ENCODE measurements at places on chromosomes 1 and 21.

- DNase-seq = no peak
Observed at GRCh38 chr1:162368451-162368850, 8.2 kb downstream of the SPATA46 start.

GRCh38 chr21:32413697-32414578 is 1.4 kb downstream of the EVA1C start:
- no peak for DNase-seq

DNA sequence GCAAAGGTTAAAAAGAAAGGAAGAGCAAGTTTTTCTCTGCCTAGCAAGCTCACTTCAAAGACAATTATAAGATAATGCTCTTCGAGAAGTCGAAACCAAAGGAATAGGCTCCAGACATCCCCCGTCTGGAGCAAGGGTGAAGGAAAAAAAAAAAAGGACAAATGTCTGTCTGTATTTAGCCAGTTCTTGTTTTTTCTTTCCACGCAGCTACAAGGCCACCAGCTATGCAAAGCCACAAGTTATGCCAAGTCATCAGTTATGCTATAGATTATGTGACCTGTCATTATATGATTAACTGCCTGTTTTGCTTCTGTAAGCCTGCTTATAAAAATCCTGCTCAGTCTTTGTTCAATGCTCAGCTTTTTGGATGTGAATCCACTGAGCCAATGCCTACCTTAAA is 2.4 kb upstream of the THEM5 start:
- no peak for DNase-seq

DNA sequence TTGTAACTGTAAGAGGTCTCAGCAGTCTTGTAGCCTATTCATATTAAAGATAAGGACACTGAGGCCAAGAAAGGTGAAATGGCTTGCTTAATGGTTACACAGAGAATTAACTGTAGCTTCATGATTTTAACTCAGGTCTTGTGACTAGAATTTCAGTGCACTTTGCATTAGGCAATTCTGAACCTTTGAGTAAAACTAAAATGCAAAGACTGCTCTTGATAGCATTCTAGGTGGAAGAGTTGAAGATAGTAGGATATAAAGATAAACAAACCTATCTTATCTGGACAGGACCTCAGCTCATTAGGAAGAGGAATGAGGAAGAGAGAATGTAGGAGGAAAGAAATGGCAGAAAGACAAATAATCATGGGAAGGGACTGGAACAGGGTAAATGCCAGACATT is 68.6 kb upstream of the RGL1 start:
- DNase-seq = no peak

DNA sequence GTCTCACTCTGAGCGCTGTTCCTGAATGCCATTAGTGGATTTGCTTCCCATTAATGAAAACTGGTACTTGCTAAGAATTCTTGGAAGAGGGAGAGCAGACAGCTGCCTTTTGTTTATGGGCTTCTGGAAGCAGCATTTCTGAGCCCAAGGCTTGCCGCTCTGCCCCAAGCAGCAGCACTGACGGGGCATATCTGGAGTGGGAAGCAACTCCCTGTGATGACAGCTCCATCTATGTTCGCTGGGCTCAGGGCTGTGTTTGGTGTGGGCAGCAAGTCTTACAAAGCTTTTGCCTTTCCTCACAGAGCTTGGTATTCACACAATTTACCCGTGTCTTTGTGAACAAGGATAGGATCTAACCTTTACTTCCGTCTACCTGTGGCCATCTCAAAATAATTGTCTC is 72.2 kb downstream of the DDX20 start:
- DNase-seq = no peak

GRCh38 chr1:2789986-2790581 is 11.4 kb downstream of the TTC34 start:
- no peak for DNase-seq

- DNase-seq = no peak
Observed at GRCh38 chr1:171961861-171962260, 120.6 kb downstream of the DNM3 start.

GRCh38 chr1:58162952-58163550 is 383.5 kb downstream of the OMA1 start:
- DNase-seq = peak; percentile 64

DNA sequence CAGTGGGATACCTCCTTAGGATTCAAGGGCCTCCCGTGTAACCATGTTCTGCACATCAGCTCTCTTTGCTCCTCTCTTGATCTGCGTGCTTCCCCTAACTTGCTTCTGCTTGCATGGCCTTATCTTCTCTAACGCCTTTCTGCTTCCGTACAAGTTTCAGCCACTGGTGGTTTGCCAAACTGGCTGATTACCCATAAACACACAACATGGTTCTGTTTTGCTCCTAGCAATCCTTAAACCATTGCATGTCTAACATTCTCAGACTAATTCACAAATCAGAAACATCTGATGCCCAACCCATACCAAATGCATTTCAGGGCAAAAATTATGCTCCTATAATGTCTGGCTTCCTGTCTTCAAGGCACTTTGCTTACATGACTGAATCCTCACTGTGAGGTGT is 166.4 kb downstream of the PBX1 start:
- DNase-seq = no peak

- no peak for DNase-seq
Observed at GRCh38 chr1:201167041-201167991, 13.0 kb upstream of the TMEM9 start.

GRCh38 chr1:4061521-4062031 is 161.5 kb upstream of the C1orf174 start:
- no peak for DNase-seq

DNA sequence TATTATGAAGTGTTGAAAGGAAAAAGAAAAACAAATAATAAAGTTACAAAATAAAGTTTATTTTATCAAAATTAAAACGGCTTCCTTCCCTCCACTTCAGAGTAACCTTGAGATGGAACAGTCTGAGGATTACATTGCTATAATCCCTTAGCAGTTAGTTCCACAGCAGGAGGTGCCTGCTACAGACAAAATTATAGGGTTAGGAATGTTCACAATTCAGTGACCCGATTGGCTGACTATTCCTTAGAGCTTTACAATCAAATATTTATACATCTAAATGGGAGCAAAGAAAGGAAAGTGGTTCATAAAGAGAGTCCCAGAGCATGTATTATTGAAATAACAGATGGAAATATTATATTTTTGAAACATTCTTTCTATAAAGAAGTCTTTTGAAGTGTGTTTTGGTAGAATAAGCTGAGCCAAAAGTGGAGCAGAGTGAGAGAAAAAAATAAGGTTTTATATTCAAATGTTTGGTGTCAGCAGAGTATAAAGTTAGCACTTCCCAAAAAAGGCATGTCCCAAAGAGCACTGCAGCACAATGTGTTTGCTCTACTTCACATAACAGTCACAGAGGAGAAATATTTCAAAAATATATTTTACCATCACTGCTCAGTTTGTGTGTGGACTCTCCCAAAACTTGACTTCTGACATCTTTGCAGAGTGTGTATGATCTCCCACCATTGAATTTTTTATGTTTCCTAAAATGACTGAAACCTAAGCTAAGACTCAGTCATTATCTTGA is 71.4 kb upstream of the GORAB start:
- no peak for DNase-seq

- DNase-seq = no peak
Observed at GRCh38 chr1:240104672-240105071, 13.0 kb downstream of the FMN2 start.

DNA sequence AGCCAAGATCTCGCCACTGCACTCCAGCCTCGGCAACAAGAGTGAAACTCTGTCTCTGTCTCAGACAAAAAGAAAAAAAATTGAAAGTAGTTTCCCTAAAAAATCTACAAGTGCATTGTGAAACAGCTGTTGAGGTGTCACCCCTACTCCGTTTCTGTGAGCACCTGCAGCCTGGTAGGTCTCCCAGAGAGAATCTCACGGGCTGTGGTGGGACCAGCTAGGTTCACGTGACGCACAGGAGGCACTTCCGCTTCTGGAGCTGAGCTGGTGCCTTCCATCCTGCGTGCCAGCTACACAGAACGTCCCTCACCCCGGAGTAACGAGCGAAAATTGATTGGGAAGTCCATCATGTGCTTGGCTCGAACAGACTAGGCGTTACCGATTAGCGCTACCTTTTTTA is 66.8 kb downstream of the COL24A1 start:
- no peak for DNase-seq

GRCh38 chr1:236141447-236142252 is 689 bp upstream of the GPR137B start:
- DNase-seq = no peak

DNA sequence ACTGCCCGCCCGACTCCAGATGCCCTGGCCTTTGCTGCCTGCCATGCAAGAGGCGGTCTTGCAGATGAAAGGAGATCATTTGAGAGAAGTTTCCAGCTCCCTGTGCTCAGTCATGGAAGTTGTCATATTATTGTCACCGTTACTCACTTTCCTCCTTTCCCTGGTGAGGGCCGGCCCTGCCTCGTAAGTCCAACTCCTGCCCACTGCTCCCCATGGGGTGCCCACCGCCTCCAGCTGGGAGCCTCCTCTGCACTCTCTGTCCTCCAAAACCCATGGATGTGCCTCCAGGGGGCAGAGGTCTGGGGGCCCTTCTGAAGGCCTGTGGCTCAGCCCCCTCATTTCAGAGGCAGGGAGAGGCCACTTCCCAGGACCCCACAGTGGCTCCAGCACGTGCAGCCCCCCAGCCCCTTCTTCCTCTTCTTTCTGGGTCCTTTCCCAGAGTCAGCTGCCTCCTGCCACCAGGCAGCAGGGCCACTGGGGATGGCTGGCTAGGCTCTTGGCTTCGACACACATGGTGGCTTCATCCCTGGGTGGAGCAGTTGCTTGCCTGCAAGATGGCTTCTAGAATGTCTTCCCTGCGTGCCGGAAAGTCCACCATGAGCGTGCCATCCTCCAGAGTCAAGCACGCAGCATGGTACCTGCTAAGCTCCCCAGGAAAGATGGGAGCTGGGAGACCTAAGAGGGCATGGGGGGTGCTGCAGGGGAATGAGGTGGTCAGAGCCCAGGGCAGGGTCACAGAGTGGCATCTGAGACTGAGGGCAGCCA is 97.9 kb upstream of the RUNX3 start:
- DNase-seq = no peak

DNA sequence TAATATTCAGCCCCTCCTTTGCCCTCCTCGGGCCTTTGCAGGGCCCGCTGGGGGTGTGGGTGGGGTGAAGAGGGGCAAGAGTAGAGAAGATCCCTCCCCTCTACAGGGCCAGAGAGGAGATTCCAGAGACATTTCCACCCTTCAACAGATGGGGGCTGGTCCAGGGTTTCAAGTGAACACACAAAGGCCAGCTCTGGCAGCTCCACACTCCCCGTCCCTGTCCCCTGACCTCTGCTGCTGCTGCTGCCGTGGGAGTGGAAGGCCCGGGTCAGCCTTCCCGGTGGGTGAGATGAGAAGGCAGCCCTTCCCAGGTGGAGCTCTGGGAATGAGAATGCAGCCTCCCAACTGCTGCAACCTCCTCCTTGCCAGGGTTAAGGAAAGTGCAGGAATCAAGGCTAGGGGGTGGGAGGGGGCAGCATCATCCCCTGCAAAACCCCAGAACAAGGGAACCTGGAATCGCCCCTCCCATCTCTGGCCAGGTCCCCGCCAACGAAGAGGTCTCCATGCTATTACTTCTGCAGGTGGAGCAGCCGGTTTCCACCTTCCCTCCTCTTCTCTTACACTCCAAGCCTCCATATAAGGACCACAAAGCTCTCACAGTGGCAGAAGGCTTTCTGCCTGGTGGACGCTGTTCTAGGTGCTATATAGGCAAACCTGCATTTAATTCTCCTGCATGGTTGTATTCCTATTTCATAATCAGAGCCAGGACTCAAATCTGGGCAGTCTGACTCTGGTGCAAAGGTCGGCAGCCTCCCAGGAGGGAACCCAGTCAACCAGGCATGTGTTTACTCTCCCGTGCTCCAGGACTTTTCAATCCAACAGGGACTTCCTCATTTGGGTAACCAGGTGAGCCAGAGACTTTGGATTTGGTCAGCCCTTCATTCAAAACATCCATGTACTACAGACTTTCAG is 22.9 kb upstream of the ARHGEF10L start:
- no peak for DNase-seq

GRCh38 chr1:34320053-34320669 is 143.5 kb downstream of the C1orf94 start:
- DNase-seq = no peak

- DNase-seq = no peak
Observed at GRCh38 chr1:100969327-100969726, 56.3 kb downstream of the DPH5 start.

- no peak for DNase-seq
Observed at GRCh38 chr1:58699011-58699762, 675 bp downstream of the MYSM1 start.

GRCh38 chr21:26408511-26408910 is 164.6 kb downstream of the CYYR1 start:
- no peak for DNase-seq

- no peak for DNase-seq
Observed at GRCh38 chr1:203060115-203060514, 25.7 kb downstream of the MYOG start.

DNA sequence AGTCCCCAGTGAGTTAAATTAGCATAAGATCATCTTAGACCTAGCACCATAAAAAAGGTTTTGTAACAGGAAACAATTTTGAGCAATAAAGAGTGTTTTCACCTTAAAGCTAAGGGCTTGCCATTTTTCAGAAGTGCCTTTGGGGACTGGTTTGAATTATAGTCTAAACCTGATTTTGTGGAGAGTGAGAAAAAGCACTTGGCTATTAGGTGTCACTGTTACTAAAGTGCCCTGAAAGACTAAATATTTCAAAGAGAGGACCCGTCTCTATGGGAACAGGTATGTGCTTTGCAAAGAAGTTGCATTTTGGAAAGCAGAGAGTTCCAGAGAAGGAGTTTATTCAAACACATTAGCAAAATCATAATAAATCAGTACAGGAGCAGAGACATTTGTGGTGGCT is 9.1 kb downstream of the NTNG1 start:
- no peak for DNase-seq

GRCh38 chr1:1282998-1283397 is 2.8 kb downstream of the SCNN1D start:
- no peak for DNase-seq

GRCh38 chr1:15915991-15916390 is 59.9 kb downstream of the ZBTB17 start:
- DNase-seq = no peak

- no peak for DNase-seq
Observed at GRCh38 chr1:55578646-55579045, 363.5 kb upstream of the USP24 start.

GRCh38 chr1:93353286-93353685 is 7.6 kb downstream of the DR1 start:
- no peak for DNase-seq

DNA sequence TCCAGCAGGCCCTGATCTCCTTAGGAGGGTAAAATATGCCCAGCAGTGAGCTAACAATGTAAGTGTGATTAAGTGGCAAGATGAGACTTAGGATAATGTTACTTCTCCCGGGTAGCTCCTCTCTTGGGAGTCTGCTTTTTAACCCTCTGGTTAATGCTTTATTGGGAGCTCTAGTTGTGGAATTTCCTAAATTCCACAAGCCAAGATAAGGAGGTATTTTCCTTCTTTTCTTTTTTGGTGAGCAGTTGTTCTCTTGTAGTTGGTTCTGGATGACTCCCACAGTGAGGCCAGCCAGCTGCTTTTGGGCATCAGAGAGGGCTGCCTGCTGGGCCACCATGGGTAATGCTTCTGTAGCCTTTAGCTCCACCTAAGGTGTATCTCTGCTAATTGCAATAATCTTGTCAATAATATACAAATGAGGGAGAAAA is 19.3 kb downstream of the C1orf52 start:
- no peak for DNase-seq

- DNase-seq = no peak
Observed at GRCh38 chr1:33314416-33314815, 6.5 kb downstream of the A3GALT2 start.

GRCh38 chr1:2952371-2952770 is 68.9 kb upstream of the ACTRT2 start:
- no peak for DNase-seq

GRCh38 chr1:64663668-64664067 is 81.2 kb upstream of the RAVER2 start:
- no peak for DNase-seq

GRCh38 chr1:32073299-32074229 is 825 bp downstream of the TMEM39B start:
- peak; percentile 92 for DNase-seq

Data from iPS DF 6.9 (cell line).